SJSA1 (cell line): ENCODE measurements at places on chromosomes 16 and 17. TPM values are rescaled to one million over a fixed set of nuclear protein-coding genes. Genes with fewer than 3 reads are reported as not detected.
A peak's percentile ranks its signal among the peaks of the same experiment; 100 is the strongest.

CTRB2 gene
- not detected in 2 replicates for total RNA-seq

TNFRSF17 gene
- not detected in 2 replicates for total RNA-seq

COIL gene
- total RNA-seq: 28.2 and 33.8 TPM in 2 replicates

PLK1 gene
- 72.9 and 86.5 TPM in 2 replicates for total RNA-seq

APRT gene
- 90.6 and 138 TPM in 2 replicates for total RNA-seq

GCGR gene
- total RNA-seq: not detected in 2 replicates

NOTUM gene
- total RNA-seq: 1.4 and 2.4 TPM in 2 replicates

IGSF6 gene
- total RNA-seq: not detected in 2 replicates

GINS2 gene
- 39.8 and 51.4 TPM in 2 replicates for total RNA-seq

NPIPA7 gene
- total RNA-seq: 1.4 TPM in 1 of 2 replicates, not detected in the other

TBC1D3E gene
- 0.13 TPM in 1 of 2 replicates, not detected in the other for total RNA-seq

DNA sequence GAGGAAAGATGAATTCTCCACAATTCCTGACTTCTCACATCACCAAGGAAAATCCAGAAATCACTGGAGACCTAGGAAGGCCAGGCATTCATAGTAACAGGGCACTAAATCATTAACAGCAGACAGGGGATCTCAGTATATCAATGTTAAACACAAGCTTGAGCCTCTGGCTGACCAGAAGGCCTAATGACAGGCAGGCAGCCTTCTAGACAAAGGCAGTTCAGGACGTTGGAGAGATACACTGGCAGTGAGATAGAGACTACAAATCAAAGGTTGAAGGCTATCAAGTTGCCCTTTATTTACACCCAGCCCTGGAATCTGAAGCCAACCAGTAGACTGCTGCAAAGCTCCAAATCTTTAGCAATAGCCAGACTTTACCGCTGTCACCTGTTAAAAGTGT is 422.8 kb upstream of the CCL2 start:
- no peaks in the 10 kb centered on the region for H3K27me3 ChIP-seq
- no peaks in the 10 kb centered on the region for H3K4me1 ChIP-seq

GRCh38 chr17:51684214-51684613 is 423.9 kb downstream of the UTP18 start:
- DNase-seq: no peak
- H3K4me3 ChIP-seq: no peak overlapping the region
- H3K36me3 ChIP-seq: no peaks in the 10 kb centered on the region
- no peaks in the 10 kb centered on the region for H3K4me1 ChIP-seq
- 0 out of 2 replicates have a peak, but pooled peaks cover 8% of the 10 kb centered on the region for H3K27me3 ChIP-seq

DNA sequence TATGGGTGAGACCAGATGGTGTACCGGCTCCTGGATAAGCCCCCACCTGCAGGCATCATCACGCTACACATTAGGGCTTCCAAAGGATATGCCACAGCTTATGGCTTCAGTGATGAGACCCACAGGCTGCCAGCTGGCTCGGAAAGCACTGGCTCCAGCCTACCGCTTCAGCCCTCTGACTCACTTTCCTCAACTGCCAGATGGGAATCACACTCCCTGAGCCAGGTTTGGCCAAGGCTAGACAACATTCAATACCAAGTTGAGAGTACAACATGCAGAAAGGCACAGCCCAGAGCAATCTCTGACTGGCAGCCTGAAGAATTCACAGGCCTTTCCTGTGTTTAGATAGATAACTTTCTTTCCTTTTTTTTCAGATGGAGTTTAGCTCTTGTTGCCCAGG is 10.3 kb downstream of the CENPV start:
- no peaks in the 10 kb centered on the region for H3K4me1 ChIP-seq
- 0 out of 2 replicates have a peak, but pooled peaks cover 8% of the 10 kb centered on the region for H3K36me3 ChIP-seq
- no peak for DNase-seq
- H3K27me3 ChIP-seq: no peaks in the 10 kb centered on the region
- H3K27ac ChIP-seq: no peak overlapping the region

- no peaks in the 10 kb centered on the region for H3K36me3 ChIP-seq
- no peaks in the 10 kb centered on the region for H3K4me1 ChIP-seq
- no peak overlapping the region for H3K4me3 ChIP-seq
- peaks cover 18% of the 10 kb centered on the region for H3K27me3 ChIP-seq
- DNase-seq: no peak
Measured at GRCh38 chr16:27188633-27189032, 14.7 kb upstream of the KDM8 start.

GRCh38 chr17:42411361-42411760 is 11.7 kb downstream of the CAVIN1 start:
- H3K36me3 ChIP-seq: peaks cover 48% of the 10 kb centered on the region
- H3K4me1 ChIP-seq: peaks cover 32% of the 10 kb centered on the region
- no peaks in the 10 kb centered on the region for H3K27me3 ChIP-seq
- no peak overlapping the region for H3K27ac ChIP-seq
- DNase-seq: no peak

DNA sequence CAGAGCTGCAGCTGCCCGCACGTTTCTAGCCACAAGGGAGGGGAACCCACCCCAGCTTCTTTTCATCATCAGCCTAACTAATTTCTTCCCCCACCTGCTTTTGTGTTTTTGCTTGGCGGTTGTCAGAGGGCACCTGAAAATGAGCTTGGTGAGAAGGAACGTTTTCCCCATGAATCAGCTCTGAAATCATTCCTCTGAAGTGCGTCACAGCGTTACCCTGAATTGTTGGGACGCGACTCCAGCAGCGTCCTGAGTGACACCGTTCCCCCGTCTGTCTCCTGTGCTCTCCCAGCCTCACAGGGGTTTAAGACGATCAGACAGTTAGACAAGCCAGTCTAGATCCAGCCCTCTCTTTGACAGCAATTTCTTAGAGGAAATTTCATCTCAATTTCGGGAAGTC is 722.9 kb upstream of the EEF2KMT start:
- H3K4me1 ChIP-seq: no peaks in the 10 kb centered on the region
- H3K27me3 ChIP-seq: no peaks in the 10 kb centered on the region
- no peak for DNase-seq
- H3K27ac ChIP-seq: no peak overlapping the region
- H3K4me3 ChIP-seq: no peak overlapping the region
- H3K36me3 ChIP-seq: no peaks in the 10 kb centered on the region

DNA sequence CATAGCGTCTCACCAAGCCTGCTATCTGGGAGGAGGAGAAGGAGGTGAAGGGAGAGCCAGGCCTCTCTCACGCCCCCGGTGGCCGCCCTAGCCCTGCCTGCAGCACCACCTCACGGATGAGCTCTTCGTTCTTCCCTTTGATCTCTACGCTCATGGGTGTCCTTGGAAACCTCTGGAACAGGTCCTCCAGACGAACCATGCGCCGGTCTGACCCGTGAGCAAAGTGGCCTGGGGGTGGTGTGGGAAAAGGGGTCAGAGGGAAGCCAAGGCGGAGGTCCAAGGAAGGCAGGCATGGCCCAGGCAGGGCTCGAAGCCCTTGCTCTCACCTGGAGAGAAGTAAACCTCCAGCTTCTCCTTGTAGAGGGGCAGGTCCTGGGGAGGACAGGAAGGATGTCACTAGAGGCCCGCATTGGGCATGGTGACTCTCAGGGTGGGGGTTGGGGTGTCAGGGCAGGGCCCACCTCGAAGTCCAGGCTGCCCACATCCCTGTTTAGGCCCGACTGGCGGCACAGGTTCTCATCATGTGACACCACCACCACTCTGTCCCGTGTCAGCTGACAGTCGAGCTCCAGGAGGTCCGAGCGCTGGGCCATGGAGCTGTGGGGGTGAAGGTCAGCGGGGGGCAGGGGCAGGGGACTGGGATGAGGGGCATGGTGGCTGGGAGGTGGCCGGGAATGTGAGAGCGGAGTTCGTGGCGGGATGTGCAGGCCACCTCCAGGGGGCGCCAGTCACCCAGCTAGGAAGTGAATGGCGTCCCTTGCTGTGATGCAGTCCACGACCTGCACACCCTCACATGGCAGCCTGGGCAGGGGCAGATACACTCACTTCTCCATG is 923 bp downstream of the GDPD3 start:
- H3K4me1 ChIP-seq: no peaks in the 10 kb centered on the region
- H3K27me3 ChIP-seq: no peaks in the 10 kb centered on the region
- DNase-seq: no peak
- peaks cover 9% of the 10 kb centered on the region; the same call in 1 of the 2 replicates for H3K36me3 ChIP-seq
- no peak overlapping the region for H3K4me3 ChIP-seq

DNA sequence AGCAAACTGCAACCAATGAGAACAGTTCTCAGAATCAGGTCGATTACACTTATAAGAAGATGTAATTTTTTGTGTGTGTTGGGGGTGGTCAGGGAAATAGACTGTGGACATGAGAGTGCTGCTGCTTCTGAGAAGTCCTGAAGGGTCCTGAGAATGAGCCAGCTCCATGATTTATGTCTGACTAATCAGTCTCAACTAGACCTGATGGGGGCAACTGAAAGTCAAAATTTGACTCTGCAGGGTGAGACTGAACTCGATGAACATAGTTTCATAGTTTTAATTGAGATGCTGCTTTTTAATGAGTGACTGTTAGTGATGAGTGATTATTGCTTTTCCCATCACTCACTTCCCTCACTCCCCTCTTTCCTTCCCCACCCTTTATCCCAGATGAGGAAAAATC is 37.3 kb downstream of the SMARCE1 start:
- no peak overlapping the region for H3K4me3 ChIP-seq
- no peaks in the 10 kb centered on the region for H3K27me3 ChIP-seq
- H3K36me3 ChIP-seq: no peaks in the 10 kb centered on the region
- H3K27ac ChIP-seq: no peak overlapping the region
- H3K4me1 ChIP-seq: no peaks in the 10 kb centered on the region

DNA sequence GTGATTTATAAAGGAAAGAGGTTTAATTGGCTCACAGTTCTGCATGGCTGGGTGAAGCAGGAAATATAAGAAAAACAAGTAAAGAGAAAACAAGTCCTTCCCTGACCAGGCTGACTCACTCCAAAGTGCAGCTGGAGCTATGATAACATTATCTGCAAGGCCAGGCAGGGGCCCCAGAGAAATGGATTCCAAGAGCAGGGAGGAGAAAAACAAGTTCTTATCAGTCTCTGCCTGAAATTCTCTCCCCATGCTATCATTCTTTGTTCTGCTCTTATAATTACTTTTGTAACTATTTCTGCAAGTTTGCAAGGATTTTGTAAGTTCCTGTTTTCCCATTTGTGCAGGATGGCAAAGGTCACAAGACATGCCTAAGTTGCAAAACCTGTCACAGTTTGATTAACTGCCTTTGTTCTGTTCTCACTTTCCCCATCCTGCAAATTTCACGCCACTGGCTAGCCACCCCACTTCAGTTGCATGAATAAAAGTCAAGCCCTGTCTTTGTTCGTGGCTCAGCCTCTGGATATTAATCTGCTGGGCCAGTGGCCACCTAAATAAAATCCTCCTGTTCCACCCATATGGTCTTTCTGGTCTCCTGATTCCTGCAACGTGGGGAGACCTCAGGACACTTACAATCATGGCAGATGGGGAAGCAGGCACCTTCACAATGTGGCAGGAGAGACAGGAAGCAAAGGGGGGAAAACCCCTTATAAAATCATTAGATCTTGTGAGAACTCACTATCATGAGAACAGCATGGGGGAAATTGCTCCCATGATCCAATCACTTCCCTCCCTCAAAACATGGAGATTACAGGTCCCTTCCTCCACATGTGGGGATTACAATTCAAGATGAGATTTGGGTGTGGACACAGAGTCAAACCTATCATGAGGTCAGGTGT is 13.1 kb downstream of the ABCA9 start:
- no peaks in the 10 kb centered on the region for H3K4me1 ChIP-seq
- no peaks in the 10 kb centered on the region for H3K36me3 ChIP-seq
- DNase-seq: no peak
- no peak overlapping the region for H3K4me3 ChIP-seq
- no peak overlapping the region for H3K27ac ChIP-seq
- no peaks in the 10 kb centered on the region for H3K27me3 ChIP-seq

GRCh38 chr17:33868899-33869298 is 386.2 kb upstream of the CCL2 start:
- DNase-seq: no peak
- no peaks in the 10 kb centered on the region for H3K4me1 ChIP-seq
- no peaks in the 10 kb centered on the region for H3K36me3 ChIP-seq
- no peak overlapping the region for H3K4me3 ChIP-seq
- no peak overlapping the region for H3K27ac ChIP-seq
- no peaks in the 10 kb centered on the region for H3K27me3 ChIP-seq

DNA sequence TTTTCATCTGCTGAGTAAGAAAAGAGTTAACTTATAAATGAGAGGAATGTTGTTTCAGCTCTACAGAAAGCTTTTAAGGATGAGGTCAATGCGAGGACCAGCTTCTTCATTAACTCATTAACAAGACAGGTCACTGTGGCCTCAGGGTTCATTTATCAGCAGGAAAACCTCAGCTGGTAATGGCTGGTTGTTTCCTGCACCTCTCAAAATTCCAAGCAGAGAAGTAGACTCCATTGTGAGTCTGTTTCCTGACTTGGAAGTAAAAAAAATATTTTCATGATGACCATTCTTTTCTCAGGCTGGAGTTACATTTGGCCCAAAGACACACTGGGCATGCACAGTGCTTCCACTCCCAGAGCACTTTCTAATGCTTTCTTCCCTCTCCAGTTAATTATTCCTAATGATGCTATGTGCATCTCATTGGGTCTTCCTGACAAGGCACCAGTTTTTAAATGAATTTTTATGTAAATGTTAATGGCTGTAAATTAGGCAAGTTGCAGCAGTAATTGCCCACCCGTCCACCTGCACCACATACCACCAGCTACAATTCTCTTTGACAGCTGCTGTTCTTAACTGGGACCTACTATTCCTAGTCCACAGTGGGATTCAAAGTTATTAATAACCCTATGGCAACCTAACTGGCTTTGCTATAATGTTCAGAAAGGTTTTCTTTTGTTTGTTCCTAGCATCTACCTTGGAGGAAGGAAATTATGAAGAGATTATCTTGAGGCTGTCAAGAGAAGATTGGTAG is 89.5 kb upstream of the BCAR1 start:
- no peaks in the 10 kb centered on the region for H3K27me3 ChIP-seq
- peaks cover 27% of the 10 kb centered on the region for H3K4me1 ChIP-seq
- H3K36me3 ChIP-seq: peaks cover 5% of the 10 kb centered on the region; the same call in 1 of the 2 replicates
- no peak for DNase-seq
- H3K4me3 ChIP-seq: no peak overlapping the region
- no peak overlapping the region for H3K27ac ChIP-seq

- no peaks in the 10 kb centered on the region for H3K27me3 ChIP-seq
- peak overlapping the region; percentile 72 for H3K4me3 ChIP-seq
- no peak overlapping the region for H3K27ac ChIP-seq
- H3K36me3 ChIP-seq: no peaks in the 10 kb centered on the region
- H3K4me1 ChIP-seq: peaks cover 4% of the 10 kb centered on the region
Measured at GRCh38 chr16:70453892-70454221, 538 bp upstream of the FCSK start.
